ENCODE measurements at places on chromosomes 13 and 19.

- H3K27ac ChIP-seq = no peak overlapping the region
- H3K27me3 ChIP-seq = no peaks in the 10 kb centered on the region
- H3K4me1 ChIP-seq = no peaks in the 10 kb centered on the region
- no peak for DNase-seq
Measured at GRCh38 chr13:45932676-45933075, 81.1 kb upstream of the SIAH3 start.

DNA sequence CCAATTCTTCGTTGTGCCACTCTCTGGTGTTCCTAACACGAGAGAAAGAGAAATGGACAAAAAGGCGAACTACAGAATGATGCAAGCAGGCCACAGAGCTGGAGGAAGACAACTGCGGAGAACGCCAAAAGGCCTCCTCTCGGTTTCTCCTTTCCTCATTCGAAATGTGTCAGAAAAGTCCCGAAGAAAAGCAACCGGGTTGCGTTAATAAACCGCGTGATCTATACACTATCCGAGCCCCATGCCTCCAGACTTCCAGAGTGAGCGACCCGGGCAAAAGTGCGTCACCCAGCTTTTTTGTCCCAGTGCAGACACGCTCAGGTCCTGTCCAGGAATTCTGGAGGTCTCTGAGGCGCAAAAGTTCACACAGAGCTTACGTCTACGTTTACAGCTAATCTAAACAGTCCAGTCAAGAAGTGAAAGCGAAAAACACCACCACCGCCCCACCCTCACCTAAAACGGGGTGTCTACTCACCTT lies 413 bp downstream of the N4BP2L2 start:
- H3K4me3 ChIP-seq = peak overlapping the region; percentile 62
- H3K36me3 ChIP-seq = peaks cover 5% of the 10 kb centered on the region
- DNase-seq = peak; percentile 52
- H3K27ac ChIP-seq = peak overlapping the region; percentile 97
- H3K4me1 ChIP-seq = peaks cover 14% of the 10 kb centered on the region

DNA sequence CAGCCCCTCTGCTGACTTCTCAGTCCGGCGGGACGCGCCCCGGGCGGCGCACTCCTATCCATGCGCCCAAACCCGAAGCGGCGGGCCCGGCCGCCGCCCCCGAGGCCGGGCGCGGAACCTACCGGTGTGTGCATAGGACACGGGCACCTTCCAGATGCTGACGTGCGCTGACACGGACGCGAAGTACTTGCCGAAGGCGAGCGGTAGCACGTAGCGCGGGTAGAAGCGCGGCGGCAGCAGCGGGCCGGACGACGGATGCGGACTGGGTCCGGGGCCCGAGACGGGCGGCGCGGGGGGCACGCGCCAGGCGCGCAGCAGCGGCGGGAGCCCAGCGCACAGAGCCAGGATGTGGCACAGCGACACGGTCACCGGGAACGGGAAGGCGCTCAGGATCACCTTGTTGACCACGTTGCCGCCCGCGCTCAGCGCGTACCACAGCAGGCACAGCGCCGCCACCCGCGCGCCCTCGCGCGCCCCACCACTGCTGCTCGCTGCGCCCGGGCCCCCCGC lies 338 bp downstream of the SLC35E1 start:
- DNase-seq = peak; percentile 20
- H3K27me3 ChIP-seq = no peaks in the 10 kb centered on the region
- peak overlapping the region; percentile 53 for H3K27ac ChIP-seq

DNA sequence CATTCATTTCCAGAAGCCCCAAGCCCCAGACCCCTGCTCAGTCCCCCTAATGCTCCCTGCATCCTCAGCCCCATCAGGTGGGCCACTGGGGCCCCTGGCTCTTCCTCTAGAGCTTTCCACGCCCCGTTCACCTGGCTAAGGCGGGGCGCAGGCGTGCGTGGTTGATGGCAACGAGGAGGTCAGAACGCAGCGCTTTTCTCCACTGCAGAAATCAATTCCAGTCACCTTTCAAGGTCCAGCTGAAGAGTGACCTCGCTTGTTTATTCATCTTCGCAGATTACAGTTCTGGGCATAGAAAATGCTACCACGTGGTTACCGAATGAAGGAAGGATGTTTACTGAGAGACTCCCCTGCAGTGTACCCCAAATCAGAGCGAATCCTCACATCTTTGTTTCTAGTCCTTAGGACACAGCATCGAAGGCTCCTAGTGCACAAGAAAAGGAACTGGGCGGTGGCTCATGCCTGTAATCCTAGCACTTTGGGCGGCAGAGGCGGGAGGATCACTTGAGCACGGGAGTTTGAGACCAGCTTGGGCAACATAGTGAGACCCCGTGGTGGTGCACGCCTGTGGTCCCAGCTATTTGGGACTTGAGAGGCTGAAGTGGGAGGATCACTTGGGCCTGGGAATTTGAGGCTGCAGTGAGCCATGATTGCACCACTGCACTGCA lies 828 bp upstream of the PBX4 start:
- DNase-seq = no peak
- no peaks in the 10 kb centered on the region for H3K27me3 ChIP-seq
- peak overlapping the region; percentile 7 for H3K4me3 ChIP-seq
- H3K4me1 ChIP-seq = peaks cover 4% of the 10 kb centered on the region
- no peak overlapping the region for H3K27ac ChIP-seq
- H3K36me3 ChIP-seq = no peaks in the 10 kb centered on the region

DNA sequence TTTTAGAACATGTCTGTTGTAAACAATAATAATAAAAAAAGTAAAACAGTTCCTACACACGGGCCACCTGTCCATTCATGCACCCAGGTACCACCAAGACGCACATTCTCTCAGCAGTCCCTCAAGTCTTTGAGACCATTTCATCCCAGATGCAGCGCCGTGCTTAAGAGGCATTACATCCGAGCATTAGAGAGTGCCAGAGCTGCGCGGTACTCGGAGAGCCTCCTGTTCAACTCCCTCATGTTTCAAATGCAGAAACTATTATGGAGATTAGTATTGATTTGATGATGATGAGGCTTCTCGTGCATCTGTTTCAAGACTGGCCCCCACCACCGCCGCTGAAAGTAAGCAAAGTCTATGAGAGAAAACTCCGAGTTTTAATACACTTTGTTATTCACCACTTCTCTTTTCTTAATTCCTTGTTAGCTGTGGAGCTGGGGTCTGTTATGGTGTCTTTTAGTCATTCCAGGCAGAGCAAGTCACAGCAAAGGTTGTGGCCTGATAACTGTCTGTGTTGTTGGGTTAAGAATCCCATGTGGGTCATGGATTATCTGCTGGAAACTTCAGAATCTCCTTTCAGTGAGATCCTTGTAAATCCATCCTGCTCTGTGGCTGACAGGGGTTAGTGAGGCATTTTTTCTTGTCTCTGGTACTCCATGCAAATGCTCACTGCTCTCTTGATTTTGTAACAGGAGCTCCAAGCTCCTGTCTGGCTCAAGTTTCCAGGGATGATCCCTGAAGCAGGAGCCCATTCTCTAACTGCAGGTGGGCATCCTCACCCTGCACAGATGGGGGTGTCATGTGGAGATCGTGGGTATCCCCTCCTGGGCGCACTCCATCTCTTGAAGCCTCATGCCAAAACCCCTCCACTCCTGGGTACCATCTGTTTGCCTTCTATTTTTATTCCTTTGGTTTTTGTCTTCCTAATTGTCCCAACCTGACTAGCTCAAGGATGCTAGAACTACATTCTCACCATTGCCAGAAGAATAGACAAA lies 74.9 kb upstream of the MTIF3 start:
- no peaks in the 10 kb centered on the region for H3K36me3 ChIP-seq
- no peaks in the 10 kb centered on the region for H3K27me3 ChIP-seq
- H3K4me1 ChIP-seq = no peaks in the 10 kb centered on the region
- no peak overlapping the region for H3K4me3 ChIP-seq
- DNase-seq = no peak
- no peak overlapping the region for H3K27ac ChIP-seq

- DNase-seq = no peak
- no peak overlapping the region for H3K27ac ChIP-seq
- H3K27me3 ChIP-seq = no peaks in the 10 kb centered on the region
- no peaks in the 10 kb centered on the region for H3K4me1 ChIP-seq
Measured at GRCh38 chr19:38644719-38645118, 2.7 kb upstream of the ACTN4 start.

DNA sequence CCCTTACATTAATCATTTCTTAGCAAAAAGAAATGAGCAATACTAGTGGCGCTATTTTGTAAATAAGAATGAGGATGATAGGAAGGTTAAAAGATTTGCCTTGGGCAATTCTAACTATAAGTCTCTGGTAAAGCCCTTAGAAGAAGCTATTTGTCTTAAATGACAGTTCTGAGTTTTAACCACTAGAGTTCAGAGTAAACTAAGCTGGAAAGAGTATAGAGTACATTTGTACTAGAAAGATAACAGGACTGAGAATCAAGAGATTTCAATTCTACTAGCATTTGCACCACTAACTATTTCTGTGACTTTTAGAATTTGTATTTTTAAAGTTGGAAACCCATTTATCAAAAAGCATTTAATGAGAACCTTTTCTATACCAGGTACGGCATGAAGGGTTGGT lies 750.3 kb downstream of the OLFM4 start:
- no peak overlapping the region for H3K27ac ChIP-seq
- H3K27me3 ChIP-seq = no peaks in the 10 kb centered on the region
- peaks cover 7% of the 10 kb centered on the region for H3K4me1 ChIP-seq
- DNase-seq = peak; percentile 39
- no peak overlapping the region for H3K4me3 ChIP-seq

DNA sequence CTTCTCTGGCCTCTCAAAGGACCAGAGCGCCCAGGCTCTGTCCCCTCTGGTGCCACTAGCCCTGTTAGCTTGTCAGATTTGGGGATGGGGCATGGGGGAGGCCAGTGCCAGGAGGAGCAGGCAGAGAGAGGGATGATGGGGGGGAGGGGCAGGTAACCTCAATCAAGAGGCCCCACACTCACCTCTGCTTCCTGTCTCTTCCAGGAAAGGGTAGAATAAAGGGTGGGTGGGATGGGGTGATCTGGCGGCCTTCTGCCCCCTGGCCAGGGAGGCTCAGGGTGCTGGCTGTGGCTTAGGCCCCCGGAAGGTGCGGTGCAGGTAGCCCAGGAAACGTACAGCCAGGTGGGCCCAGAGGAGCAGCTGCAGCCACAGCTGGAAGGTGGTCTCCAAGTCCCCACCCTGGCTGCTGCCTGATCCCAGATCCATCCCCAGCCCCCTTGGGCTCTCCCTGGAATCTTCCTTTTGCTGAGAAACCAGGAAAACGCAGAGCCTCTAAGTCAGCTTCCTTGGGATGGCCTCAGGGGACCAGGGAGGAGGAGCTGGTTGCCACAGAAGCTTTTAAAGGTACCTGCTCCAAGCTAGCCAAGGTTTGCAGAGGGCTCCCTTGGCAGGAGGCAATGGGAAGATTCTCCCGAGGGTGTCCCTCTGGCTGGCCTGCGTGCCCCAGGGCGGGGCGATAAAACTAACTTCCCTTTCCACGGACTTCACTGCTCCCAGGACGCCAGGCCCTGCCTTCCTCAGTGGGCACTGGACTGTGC lies 5.3 kb downstream of the PRKACA start:
- DNase-seq = no peak
- peaks cover 30% of the 10 kb centered on the region for H3K4me1 ChIP-seq
- no peak overlapping the region for H3K4me3 ChIP-seq
- no peaks in the 10 kb centered on the region for H3K36me3 ChIP-seq
